Osteoblast (primary cell): ENCODE measurements at places on chromosomes 5 and 9. TPM values are rescaled to one million over a fixed set of nuclear protein-coding genes. Genes with fewer than 3 reads are reported as not detected.

- no peak for DNase-seq
- no peak overlapping the region for H3K27ac ChIP-seq
- no peaks in the 10 kb centered on the region for H3K27me3 ChIP-seq
- H3K4me1 ChIP-seq: peaks cover 21% of the 10 kb centered on the region
Observed at GRCh38 chr9:133139246-133140173, 18.5 kb upstream of the RALGDS start.

DNA sequence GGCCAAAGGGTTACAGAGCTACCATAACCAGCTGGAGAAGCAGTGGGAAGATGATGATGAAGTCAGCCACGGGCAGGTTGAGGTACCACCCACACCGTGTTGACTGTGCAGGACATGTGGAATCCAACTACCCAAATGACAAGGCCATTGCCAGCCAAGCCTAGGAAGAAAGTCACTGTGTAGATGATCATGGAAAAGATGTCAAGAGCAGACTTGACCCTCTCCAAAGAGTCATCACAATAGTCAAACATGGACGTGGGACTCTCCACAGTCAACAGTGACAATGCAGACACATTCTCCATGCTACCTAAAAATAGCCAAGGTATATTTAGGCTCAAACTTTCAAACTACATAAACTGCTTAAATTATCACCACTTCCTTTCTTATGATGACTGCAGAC is 20.9 kb upstream of the SPINK1 start:
- no peak for DNase-seq
- no peak overlapping the region for H3K27ac ChIP-seq
- H3K4me3 ChIP-seq: no peak overlapping the region
- no peaks in the 10 kb centered on the region for H3K36me3 ChIP-seq
- H3K27me3 ChIP-seq: no peaks in the 10 kb centered on the region

GRCh38 chr5:81893961-81894360 is 77.9 kb upstream of the ATG10 start:
- H3K27me3 ChIP-seq: no peaks in the 10 kb centered on the region
- no peak for DNase-seq
- no peaks in the 10 kb centered on the region for H3K36me3 ChIP-seq
- no peak overlapping the region for H3K27ac ChIP-seq

DNA sequence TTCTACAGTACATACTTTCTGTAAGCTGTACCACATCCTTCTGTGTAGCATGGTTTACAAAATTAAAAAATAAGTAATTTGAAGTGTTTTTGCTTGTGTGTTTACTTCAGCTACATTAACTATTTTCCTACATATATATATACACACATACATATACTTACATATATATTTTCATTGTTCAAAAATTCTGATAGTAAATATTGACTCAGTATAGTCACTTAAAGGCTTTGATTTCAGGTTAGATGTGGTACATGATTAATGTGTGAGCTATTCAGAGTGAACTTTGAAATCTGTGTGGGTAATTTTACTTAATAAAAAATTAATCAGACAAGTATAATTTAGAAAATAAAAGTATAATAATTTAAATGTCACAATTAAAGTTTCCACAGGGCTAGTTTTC is 306.7 kb upstream of the CDH18 start:
- no peaks in the 10 kb centered on the region for H3K27me3 ChIP-seq
- DNase-seq: no peak
- no peak overlapping the region for H3K4me3 ChIP-seq
- no peak overlapping the region for H3K27ac ChIP-seq
- no peaks in the 10 kb centered on the region for H3K4me1 ChIP-seq

GRCh38 chr9:133576875-133577736 is 32.1 kb downstream of the FAM163B start:
- H3K4me1 ChIP-seq: no peaks in the 10 kb centered on the region
- H3K27me3 ChIP-seq: no peaks in the 10 kb centered on the region
- H3K4me3 ChIP-seq: no peak overlapping the region
- no peak for DNase-seq
- H3K36me3 ChIP-seq: no peaks in the 10 kb centered on the region

DNA sequence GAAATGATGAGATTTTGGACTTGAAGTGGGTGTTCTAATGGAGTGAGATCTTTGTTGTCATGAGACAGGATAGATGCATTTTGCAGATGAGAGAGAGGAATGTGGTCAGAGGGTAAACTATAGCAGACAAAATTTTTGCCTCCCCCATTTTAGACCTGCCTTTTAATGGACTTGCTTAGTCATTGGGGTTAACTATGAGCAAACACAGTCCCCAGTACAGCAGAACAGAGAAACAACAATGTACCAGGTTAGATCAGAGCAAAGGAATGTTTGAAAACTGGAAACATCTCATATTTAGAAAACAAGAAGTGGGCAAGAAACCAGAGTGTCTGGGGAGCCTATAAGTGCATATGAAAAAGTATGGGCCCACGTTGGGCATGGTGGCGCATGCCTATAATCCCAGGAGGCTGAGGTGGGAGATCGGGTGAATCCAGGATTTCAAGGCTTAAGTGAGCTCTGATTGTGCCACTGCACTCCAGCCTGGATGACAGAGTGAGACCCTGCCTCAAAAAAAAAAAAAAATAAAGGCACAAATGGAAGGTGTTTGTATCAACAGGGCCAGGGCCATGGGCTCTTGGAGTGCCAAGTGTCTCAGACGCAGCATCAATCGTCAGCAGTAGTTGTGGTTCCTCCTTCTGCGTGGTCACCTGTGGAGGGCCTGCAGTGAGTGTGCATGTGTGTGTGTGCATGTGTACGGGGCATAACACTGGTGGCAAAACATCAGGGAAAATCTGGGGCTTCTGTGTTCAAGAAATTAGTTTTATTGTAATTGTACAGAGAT is 214.4 kb upstream of the S1PR3 start:
- H3K27me3 ChIP-seq: no peaks in the 10 kb centered on the region
- peaks cover 65% of the 10 kb centered on the region for H3K4me1 ChIP-seq

DNA sequence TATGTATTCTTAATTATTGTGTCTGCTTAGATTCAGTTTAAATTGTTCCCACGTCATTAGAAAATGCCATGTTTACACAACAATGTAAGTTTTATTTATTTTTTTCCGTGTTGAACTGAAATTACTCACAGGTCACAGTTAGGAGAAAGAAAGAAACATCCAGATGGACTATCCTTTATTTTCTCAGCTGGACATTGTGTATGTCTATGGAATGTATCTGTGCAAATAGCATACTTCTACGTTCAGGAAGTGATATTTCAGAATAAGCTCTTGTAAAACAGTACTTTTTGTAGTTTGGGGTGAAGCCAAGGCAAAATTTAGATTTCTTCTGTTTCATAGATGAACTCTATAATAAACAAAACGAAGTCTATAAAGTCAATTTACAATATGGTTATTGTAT is 249.0 kb upstream of the ZNF608 start:
- H3K36me3 ChIP-seq: no peaks in the 10 kb centered on the region
- H3K27ac ChIP-seq: no peak overlapping the region
- no peak overlapping the region for H3K4me3 ChIP-seq
- H3K27me3 ChIP-seq: no peaks in the 10 kb centered on the region
- peaks cover 5% of the 10 kb centered on the region for H3K4me1 ChIP-seq

GRCh38 chr5:159330131-159330800 is at the start of gene IL12B:
TSS of gene IL12B (minus strand) at chr5:159330487. CDS start at chr5:159326782, 3,705 bp downstream.
- no peaks in the 10 kb centered on the region for H3K36me3 ChIP-seq
- peaks cover 5% of the 10 kb centered on the region for H3K4me1 ChIP-seq

DNA sequence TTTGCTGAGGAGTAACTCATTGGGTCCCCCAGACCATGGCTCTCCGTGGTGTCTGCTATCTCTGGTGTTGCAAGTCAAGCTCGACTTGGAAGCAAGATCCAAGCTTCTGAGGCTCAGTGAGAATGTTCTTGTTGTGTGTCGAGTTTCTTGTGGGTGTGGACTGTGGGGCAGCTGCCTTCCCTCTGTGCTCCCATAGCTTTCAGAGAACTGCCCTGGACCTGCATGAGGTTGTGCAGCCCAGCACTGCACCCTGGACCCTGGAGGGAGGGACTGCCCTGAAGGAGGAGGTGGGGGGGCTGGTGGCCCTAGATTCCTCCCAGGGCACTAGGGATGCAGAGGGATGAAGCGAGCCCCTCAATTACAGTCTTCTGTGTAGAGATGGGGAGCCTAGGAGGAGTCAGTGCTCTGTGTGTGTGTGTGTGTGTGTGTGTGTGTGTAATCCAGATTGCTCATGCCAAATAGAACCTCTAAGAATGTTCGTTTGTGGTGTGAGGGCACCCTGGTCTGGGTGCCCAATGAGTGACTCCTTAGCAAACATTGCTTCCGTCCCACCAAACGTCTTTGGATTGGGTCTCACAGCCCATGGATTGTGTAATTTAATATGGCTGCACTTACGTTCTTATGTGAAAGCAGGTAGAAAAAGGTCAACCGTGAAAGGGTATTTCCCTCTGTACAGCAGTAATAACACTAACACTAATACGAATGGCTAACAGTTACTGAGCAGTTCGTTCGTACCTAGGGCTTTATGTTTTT is 143.3 kb upstream of the LMX1B start:
- no peaks in the 10 kb centered on the region for H3K36me3 ChIP-seq
- DNase-seq: no peak
- peak overlapping the region; percentile 89 for H3K27ac ChIP-seq
- peaks cover 50% of the 10 kb centered on the region for H3K4me1 ChIP-seq

- peaks cover 19% of the 10 kb centered on the region for H3K36me3 ChIP-seq
- H3K4me3 ChIP-seq: no peak overlapping the region
- no peak overlapping the region for H3K27ac ChIP-seq
- no peak for DNase-seq
- no peaks in the 10 kb centered on the region for H3K27me3 ChIP-seq
- H3K4me1 ChIP-seq: peaks cover 9% of the 10 kb centered on the region
Observed at GRCh38 chr9:130606887-130607600, 27.7 kb downstream of the FUBP3 start.

- no peak overlapping the region for H3K4me3 ChIP-seq
- DNase-seq: no peak
- no peak overlapping the region for H3K27ac ChIP-seq
- no peaks in the 10 kb centered on the region for H3K4me1 ChIP-seq
- H3K27me3 ChIP-seq: no peaks in the 10 kb centered on the region
Observed at GRCh38 chr9:92058723-92059444, 56.3 kb downstream of the SPTLC1 start.

GRCh38 chr9:135098400-135099105 is 11.1 kb downstream of the OLFM1 start:
- no peaks in the 10 kb centered on the region for H3K4me1 ChIP-seq
- no peaks in the 10 kb centered on the region for H3K27me3 ChIP-seq
- no peak overlapping the region for H3K4me3 ChIP-seq
- H3K27ac ChIP-seq: no peak overlapping the region
- no peak for DNase-seq
- no peaks in the 10 kb centered on the region for H3K36me3 ChIP-seq

- no peaks in the 10 kb centered on the region for H3K36me3 ChIP-seq
- H3K27ac ChIP-seq: no peak overlapping the region
- H3K4me1 ChIP-seq: no peaks in the 10 kb centered on the region
- no peaks in the 10 kb centered on the region for H3K27me3 ChIP-seq
- H3K4me3 ChIP-seq: no peak overlapping the region
Observed at GRCh38 chr9:123468541-123468940, 112.5 kb downstream of the CRB2 start.

GRCh38 chr9:89718651-89719050 is 113.8 kb downstream of the GADD45G start:
- DNase-seq: no peak
- no peaks in the 10 kb centered on the region for H3K27me3 ChIP-seq
- no peak overlapping the region for H3K4me3 ChIP-seq
- no peak overlapping the region for H3K27ac ChIP-seq
- H3K4me1 ChIP-seq: no peaks in the 10 kb centered on the region
- H3K36me3 ChIP-seq: no peaks in the 10 kb centered on the region

DNA sequence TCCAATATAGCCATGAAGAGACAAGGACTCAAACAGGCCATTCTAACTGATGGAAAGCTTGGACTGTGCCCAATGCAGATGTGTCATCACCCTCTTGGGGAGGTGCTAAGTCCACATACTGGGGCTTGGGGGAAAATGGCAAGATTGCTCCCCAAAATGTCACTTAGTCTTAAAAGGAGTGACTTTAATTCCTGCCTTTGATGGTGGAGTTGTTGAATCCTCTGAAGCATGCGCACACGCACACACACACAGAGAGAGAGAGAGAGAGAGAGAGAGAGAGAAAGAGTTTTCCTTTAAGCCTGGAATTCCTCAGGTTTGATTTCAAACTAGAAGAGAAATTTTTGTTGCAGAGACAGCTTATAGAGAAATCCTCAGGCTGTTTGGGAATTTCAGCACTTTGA is 161.9 kb upstream of the GAS1 start:
- H3K4me3 ChIP-seq: no peak overlapping the region
- H3K27me3 ChIP-seq: no peaks in the 10 kb centered on the region
- H3K27ac ChIP-seq: peak overlapping the region; percentile 80
- no peak for DNase-seq
- no peaks in the 10 kb centered on the region for H3K36me3 ChIP-seq

- no peak overlapping the region for H3K4me3 ChIP-seq
- DNase-seq: no peak
- H3K36me3 ChIP-seq: no peaks in the 10 kb centered on the region
- no peak overlapping the region for H3K27ac ChIP-seq
Observed at GRCh38 chr9:27336829-27337228, 39.9 kb upstream of the EQTN start.

The EFNA5 gene
- total RNA-seq: 10.0 and 12.3 TPM in 2 replicates

The PPP3R2 gene
- not detected in 2 replicates for total RNA-seq

The SCGB3A1 gene
- not detected in 2 replicates for total RNA-seq

The TAF1L gene
- not detected in 2 replicates for total RNA-seq

The CTXN3 gene
- total RNA-seq: not detected in 2 replicates

The SLC36A3 gene
- not detected in 2 replicates for total RNA-seq

The DNAI1 gene
- 47.4 TPM in 1 of 2 replicates, not detected in the other for total RNA-seq

The ANKRD31 gene
- total RNA-seq: 0.29 and 0.36 TPM in 2 replicates
